ENCODE measurements at places on chromosomes 1 and 21.

DNA sequence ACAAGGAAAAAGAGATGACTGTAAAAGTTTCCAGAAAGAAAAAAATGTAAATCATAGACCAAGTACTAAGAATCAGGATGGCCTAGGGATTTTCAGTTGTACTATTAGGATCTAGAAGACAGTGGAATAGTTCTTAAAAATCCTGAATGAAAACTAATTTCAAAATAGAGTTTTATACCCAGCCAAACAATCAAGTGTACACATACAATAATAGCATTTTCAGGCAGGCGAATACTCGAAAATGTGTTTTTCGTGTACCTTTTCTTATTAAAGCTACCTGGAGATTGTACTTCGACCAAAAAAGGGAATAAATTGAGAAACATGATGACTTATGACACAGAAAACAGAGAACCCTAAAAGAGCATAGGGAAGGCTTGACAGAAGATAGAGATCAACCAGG, 118.6 kb downstream of the SDCCAG8 start:
- no peak for DNase-seq

DNA sequence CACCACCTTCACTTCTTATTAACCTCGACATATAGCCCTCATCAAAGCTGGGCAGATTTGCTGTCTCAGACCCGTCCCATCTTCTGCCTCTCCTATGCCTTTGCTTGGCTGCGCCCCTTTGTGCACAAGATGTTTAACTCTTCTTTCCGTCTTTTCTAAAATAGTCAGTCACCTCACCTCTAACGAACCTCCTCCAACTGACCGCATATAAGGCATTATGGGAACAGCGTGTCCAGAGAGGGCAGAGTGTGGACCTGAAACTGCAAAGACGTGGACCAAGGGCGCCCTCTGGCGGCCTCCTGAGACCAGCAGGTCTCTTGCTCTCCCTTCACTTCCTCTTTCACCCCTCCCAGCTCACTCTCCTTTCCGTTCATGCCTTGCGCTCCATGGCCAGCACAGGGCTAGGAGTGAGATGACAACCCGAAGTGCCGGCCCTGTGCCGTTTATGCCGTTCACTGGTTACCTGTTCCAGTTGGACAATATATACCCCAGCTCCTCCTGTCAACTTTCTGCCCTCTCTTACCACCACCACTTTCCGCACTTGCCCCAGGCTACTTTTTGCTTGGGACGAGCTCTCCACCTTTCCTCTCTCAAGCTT, 2.5 kb upstream of the METTL25B start:
- peak; percentile 83 for DNase-seq

- DNase-seq: no peak
Measured at GRCh38 chr1:236348071-236348470, 46.0 kb upstream of the EDARADD start.

DNA sequence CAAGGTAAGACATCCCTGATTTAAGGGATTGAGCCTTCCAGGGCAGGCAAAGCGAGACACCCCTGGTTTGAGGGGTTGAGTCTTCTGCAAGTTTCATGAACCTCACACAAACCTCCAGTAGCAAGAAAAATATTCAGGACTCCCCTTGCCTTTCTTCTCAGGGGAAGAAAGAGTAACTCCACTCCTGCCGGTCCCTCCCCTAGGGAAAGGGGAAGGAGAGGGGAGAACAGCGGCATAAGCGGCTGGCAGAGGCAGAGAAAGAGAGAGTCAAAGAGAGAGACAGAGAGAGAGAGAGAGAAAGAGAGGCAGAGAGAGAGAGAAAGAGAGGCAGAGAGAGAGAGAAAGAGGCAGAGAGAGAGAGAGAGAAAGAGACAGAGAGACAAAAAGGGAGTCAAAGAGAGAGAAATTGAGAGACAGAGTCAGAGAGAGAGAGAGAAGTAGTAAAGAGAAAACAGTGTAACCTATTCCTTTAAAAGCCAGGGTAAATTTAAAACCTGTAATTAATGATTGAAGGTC, 29.5 kb upstream of the CBR3 start:
- no peak for DNase-seq

GRCh38 chr1:94012708-94013366, 103.6 kb upstream of the GCLM start:
- DNase-seq: no peak

Measured in CD4-positive, alpha-beta T cell treated with Interleukin-17A for 1 hour (primary cell).